ENCODE measurements at places on chromosomes 13 and 19.
A peak's percentile ranks its signal among the peaks of the same experiment; 100 is the strongest.

DNA sequence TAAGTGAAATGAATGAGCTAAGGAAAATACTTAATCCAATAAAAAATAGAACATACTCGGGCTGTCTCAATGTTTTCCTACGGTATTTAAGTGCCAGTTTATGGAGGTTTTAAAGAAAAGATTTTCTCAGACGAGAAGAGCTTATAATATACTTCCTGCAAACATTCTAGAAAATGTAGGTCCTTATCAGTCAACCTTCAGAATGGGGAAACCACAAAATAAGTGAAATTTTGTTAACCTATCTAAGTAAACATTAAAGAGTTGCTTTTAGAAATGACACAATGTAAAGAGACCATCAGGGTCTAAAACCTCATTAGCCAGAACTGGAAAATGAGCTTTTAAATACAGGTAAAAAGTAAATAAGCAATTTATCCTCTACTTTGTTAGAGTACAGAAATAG, 12.1 kb downstream of the MIR17HG start:
- DNase-seq = no peak

DNA sequence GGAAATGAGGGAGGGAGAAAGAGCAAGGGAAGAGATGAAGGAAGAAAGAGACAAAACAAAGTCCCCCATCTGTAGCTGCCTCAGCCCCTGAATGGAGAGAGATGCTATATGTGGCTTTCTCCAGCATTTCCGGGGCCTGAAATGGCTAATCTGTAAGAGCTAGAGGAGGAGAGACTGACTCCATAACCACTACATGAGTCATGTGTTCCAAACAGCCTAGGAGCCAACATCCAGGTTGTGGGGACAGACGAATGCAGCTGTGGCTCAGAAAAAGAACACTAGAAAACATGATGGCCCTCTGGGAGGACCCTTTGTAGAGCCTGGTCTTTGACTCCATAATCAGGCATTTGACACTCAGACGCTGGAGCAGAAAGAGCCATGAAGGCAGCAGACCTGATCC, 292.0 kb upstream of the ZNF507 start:
- DNase-seq = no peak

DNA sequence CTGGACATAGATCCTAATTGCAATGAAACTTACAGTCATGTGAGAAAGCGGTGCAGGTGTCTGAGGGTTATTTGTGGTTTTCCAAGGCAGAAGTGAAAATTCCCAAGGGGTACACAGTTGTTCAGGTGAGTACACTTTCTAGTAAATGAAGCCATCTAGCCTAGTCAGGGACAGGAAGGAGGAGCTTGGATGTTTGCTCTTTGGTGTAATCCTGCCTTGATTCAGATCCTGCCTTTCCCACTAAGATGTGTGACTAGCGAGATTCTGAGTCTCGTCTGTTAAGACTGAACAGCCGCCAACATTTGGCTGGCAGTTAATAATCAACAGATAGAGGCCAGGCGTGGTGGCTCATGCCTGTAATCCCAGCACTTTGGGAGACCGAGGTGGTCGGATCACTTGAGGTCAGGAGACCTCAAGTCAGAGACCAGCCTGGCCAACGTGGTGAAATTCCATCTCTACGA, 2.5 kb downstream of the RPS9 start:
- no peak for DNase-seq

- DNase-seq = no peak
Measured at GRCh38 chr13:40667622-40667978, 1.2 kb upstream of the FOXO1 start.

DNA sequence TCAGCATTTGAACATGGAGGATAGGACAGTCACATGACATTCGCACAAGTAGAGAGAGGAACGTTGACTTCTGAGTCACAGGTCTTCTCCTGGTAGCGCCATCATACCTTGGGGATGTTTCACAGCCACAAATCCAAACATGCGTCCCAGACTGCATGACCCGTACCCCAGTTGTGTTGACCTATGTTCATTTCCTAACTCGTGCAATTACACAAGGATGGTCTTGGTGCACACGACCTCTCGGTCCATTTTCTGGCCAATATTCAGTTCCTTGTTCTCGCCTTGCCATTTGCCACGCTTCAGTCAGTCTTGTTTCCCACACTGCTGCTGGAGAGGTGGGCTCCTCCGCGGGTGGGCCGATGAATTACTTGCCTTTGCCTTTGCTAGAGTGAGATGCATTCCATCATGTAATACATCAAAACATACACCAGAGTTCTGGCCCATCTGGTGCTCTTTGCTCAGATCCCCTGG, 87.3 kb downstream of the COL4A2 start:
- no peak for DNase-seq

GRCh38 chr19:11612816-11613511, 15.7 kb downstream of the ZNF627 start:
- DNase-seq = no peak

GRCh38 chr19:2974342-2975041, 2.9 kb upstream of the TLE6 start:
- DNase-seq = no peak

DNA sequence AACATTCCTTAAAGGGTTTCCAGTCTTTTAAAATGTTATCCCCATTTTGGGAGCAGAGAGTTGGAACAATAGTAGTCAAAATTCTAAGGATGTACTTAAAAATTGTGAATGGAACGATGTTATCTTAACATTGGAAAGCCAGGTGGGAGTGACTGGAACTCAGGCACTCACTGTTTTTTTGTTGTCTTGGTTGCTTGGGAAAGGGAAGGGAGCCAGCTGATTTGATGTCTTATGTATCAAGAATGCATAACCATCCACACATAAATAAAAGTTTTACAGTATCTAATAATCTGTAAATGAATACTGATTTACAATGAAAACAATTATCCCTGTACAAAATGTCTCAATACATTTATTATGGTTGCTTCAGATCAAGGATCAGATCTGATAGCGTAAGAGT, 88.7 kb downstream of the SLC10A2 start:
- DNase-seq = peak; percentile 19

GRCh38 chr13:94268661-94269060, 210.8 kb downstream of the DCT start:
- DNase-seq = no peak

DNA sequence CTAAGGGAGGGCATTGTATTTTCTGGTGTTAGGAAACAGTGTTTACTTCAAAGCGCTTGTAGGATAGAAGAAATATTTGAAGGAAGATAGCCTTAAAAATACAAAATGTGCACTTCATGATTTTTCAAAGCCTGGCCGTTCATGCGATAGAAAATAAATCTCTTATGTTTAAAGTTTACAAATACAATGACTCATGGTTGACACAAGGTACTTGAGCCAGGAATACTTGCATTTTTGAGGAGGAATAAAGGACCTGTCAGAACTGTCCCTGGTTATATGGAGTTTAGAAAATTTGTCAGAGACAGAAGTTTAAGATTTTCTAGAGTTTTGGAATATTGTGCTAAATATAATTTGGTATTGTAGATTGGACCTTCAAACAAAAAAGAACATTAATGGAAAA, 1223.2 kb upstream of the SLC10A2 start:
- no peak for DNase-seq

- no peak for DNase-seq
Measured at GRCh38 chr13:38535261-38535660, 151.6 kb upstream of the FREM2 start.

- no peak for DNase-seq
Measured at GRCh38 chr13:51935326-51936171, 73.8 kb downstream of the CCDC70 start.

- no peak for DNase-seq
Measured at GRCh38 chr19:2215281-2215751, 20.8 kb downstream of the PLEKHJ1 start.

GRCh38 chr19:3603121-3603811, 3.4 kb downstream of the TBXA2R start:
- no peak for DNase-seq

DNA sequence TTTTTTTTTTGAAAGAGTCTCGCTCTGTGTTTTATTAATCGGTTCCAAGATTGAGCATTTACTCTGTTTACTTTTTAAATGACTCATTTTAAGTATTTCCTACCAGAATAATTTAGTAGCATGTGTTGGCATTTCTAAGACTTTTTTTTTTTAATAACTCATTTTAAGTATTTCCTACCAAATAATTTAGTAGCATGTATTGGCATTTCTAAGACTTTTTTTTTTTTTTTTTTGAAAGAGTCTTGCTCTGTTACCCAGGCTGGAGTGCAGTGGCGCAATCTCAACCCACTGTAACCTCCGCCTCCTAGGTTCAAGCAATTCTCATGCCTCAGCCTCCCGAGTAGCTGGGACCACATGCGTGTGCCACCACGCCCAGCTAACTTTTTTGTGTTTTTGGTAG, 13.1 kb downstream of the SETDB2 start:
- no peak for DNase-seq

DNA sequence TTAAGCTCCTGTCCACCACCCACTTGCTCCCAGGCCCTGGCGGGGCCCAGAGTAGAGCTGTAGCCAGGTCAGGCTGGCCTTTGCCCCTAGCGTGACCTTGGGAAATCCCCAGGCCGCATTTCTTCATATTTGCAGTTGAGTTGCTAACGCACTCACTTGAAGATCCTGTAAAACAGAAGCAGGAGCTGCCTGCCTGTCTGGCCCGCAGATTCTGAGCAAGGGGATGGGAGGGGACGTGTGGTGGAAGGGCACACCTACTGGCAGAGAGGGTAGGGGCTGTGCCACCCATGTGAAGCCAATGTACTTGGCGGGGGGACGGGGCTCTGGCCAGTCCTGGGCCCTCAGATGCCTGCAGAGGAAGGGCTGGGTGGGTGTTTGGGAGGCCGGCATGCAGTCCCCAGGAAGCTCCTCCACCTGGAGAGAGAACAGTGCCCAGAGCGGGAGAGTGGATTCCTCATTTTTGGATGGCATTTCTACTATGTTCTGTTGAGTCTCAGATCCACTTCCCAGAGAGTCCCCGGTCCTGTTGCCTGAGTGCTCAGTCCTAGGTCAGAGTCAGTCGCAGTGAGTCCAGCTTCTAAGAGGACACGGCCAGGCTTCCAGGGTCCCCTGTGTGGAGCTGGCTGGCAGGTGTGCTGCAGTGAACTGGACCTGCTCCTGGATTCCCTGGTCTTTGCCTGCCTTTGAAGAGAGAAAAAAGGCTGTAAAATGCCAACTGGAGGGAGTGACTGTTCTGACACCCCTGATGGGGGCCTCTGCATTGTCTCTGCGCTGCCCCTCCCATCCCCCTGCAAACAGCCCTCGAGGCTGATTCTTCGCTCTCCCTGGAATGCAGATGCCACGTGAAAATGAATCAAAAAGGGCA, 62.9 kb downstream of the GGACT start:
- DNase-seq = no peak

GRCh38 chr13:112434032-112434431, 57.9 kb downstream of the SPACA7 start:
- DNase-seq = no peak

DNA sequence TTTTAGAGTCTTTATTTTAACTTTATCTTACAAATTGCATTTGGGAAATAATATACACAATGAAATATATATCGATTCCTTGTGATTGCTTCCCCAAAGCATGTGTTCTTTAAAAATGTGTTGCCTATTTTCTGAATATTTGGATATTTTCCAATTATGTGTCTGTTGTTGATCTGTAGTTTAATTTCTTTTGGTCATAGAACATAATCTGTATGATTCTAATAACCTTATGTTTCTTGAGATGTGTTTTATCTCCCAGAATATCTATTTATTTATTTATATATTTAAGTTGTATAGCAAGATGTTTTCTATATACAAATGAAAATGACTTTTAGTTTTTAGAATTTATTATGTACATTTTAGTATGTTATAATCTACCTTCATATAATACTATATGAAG, 710.8 kb upstream of the PCDH20 start:
- no peak for DNase-seq

GRCh38 chr19:12331211-12331941, 2.1 kb downstream of the ZNF563 start:
- DNase-seq = no peak

GRCh38 chr13:33441015-33441414, 155.5 kb upstream of the STARD13 start:
- peak; percentile 39 for DNase-seq

GRCh38 chr13:29136341-29136740, 316.2 kb downstream of the MTUS2 start:
- DNase-seq = no peak

DNA sequence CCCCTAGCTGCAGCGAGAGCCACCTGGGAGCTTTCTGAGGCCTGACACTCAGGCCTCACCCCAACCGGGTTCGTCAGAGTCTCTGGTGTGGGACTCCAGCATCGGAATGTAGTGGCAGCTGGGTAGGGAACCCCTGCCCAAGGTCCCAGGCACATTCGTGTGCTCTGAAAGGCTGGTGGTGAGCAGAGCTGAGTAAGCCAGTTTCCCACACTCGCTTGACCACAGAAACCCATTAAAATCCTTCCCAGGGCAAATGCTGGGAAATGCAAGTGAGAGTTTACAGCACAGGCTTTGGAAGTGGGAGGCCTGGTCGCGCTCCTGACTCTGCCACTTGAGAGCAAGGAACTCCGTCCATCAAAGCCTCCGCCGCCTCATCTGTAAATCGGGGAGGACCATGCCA, 4.2 kb downstream of the TRAPPC6A start:
- no peak for DNase-seq

DNA sequence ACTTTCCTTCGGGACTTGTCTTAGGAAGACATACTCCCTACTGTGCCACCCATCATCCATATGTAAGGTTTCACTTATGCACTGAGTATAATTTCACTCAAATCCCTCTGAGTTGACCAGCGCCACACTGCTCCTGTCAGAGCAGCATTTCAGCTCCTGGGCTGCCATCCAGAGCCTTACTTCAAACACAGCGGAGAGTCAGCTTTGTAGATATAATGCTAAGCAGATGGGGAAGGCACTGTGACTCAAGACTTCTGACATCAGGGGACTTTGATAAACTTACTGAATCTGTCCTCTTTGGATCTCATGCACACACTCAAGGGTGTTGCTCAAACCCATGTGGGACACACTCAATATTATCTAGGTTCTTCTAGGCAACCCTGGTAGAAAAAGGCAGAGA, 34.9 kb downstream of the DOCK9 start:
- no peak for DNase-seq

DNA sequence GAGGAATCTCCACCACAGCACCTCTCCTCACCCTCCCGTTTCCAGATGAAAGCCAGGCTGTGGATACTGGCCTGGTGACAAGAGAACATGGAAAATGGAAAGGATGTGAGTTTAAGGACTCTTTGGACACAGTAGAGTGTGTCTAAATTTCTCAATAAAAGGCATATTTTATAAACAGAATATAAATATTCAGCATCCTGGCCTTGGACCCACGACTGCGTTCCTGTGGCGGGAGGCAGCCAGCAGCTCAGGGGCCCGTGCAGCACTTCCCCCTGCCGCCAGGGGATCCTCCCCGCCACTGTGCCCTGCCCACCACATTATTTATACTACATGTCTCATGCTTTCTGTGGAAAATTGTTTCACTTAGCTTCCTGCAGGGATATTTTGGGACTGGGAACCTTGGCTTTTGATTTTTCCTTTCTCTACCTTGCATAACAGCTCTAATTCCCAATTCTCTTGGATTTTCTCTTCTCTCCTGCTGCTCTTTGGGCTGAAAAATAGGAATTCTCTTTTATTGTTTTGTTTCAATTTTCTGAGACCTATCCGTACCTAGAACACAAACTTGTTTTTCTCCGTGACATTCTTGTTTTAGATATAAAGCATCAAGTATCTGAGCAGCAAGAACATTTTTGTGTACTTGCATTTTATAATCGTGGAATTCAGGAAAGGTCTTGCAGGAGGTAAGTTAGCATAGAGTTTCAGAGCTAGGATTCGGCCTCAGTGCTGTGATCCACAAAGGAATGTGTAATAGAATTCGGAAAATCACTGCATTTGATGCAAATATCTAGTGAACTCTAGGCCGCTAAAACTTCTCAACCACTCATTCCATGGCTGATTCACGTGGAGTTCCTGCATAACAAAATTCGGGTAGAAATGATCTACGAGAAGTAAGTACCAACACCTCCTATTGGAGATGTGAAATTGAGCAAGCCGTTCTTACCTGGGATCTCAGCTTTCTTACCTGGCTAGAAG, 107.7 kb upstream of the SPATA13 start:
- DNase-seq = no peak
